ENCODE measurements at places on chromosomes 3 and 15.

GRCh38 chr3:38268087-38268486 is 2.5 kb downstream of the SLC22A13 start:
- no peak for DNase-seq

DNA sequence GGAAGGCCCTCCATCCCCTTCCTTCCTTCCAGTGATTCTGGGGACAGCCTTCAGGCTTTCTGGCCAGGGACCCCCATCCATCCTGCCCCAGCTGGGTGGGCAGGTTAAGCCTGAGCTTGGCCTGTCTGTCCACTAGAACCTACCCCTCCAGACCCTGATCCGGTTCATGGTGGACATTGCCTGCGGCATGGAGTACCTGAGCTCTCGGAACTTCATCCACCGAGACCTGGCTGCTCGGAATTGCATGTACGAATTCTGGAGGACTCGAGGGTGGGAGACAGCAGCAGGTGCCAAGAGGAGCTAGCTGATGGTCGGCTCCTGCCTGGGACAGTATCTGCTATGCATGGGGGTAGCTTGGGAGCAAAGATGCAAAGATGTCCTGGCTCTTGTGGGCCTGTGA is 13.9 kb downstream of the TYRO3 start:
- DNase-seq, result no peak

GRCh38 chr3:116150655-116151167 is 294.6 kb downstream of the LSAMP start:
- DNase-seq, result no peak

GRCh38 chr15:77069521-77070121 is 1.3 kb downstream of the TSPAN3 start:
- DNase-seq, result peak; percentile 54

DNA sequence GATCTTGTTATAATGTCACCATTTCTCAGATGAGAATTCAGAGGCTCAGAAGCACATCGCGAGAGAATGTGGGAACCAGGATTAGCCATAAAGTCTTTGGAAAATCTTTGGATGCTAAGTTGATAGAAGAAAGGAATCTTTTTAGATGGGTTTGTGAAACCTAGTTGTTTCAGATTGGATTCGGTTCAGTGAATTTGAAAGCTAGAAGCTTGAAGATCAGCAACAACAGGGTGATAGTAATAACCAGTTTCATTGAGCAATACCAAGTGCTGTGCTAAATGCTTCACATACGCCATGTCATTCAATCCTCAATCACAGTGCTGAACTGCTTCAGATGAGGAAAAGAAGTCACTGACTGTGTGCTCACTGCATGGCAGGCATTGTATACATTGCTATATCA is 47.4 kb upstream of the MITF start:
- no peak for DNase-seq

- DNase-seq, result no peak
Measured at GRCh38 chr15:67006083-67007065, 59.0 kb upstream of the SMAD3 start.

DNA sequence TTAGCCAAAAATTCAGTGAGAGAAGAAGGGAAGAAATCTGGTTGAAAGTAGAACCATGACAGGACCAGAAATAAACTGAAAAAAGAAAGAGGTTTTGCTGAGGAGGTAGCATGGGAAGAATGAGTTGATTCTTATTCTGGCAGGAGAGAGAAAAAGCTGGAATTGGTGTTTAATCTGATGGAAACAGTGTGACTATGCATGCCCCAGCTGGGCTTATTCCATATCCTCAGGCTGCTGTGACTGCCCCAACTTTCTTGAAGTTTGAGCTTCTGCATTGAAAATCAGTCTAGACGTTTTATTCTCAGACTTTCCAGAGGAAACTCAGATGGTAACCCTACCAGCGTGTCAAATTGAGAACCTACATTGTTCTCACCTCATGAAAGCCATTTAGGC is 352.5 kb upstream of the DCBLD2 start:
- no peak for DNase-seq

GRCh38 chr15:48433226-48433886 is 102.1 kb downstream of the DUT start:
- no peak for DNase-seq

DNA sequence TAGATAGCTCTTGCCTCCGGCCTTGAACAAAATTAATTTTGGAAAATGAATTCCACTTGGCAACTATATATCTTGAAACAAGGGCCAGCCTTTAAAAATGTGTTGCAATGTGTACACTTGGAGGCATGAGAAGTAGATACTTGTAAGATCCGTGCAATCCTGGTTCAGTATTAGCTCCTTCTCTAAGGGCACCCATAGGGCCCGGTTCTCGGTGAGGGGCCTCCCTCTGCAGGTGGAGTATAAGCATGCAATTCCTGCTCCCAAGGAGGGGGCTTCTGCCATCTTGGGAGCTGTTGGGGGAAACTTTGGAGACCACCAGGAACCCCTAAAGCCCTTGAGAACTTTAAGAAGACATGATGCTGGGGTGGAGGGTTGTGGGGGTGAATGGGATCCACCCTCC is 388.7 kb upstream of the RGMA start:
- peak; percentile 25 for DNase-seq

GRCh38 chr3:172384836-172385235 is 63.4 kb downstream of the GHSR start:
- no peak for DNase-seq

DNA sequence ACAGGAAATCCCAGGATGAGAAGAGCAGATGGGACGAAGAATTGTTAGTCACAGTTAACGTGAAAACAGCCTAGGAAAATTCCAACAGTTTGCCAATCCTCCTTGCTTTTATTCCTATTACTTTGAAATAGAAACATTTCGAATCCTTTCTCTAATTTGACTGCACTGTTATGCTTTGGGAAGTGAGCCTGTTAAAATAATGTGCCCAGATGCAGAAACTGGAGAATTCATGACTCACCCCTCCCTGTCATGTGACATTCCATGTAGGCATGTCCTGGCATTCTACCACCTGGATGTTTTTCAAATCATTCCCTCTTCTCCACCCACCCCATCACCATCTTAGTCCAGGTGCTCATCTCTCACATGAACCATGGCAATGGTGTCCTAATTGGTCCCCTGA is 107.3 kb downstream of the MINAR1 start:
- peak; percentile 82 for DNase-seq

DNA sequence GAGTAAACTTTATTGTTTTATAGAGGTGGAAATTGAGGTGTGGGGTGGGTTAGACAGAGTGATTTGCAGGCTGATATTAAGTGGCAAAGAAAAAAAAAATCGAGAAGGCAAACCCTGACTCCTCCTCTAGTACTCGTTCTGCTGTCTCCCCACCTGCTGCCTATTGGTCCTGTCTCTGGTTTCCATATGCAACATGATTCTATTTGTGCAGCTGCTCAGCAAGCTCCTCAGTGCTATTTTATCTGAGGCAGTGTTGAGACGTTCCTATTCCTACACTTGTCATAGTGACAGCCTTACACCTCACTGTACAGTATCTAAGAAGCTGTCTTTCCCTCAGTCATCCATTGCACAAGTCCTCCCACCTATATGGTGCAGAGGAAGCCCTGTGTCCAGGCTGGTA is 45.1 kb downstream of the RSL24D1 start:
- peak; percentile 15 for DNase-seq

GRCh38 chr3:15405448-15406050 is 21.8 kb downstream of the METTL6 start:
- peak; percentile 62 for DNase-seq

DNA sequence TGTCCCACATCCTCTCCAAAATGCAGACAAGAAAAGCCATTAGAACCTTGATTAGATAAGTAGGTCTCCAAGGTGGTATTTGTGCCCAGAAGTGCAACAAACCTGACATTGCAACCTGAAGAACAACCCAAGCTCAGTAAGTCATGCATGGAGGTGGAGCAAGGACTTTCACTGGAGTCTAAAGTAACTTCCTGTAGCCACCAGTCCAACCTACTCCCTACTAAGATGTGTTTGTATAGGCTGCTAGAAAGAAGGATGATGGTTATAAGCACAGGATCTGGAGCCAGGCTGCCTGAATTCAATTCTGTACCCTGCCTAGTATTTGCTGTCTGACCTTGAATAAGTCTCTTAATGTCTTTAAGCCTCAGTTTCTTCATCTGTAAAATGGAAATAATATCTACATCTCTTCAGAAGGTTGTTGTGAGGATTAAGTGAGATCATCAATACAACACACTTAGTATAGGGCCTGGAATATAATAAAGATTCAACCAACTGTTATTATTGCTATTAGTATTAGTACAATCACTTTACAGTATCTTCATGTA is 32.3 kb downstream of the HDC start:
- DNase-seq, result no peak

DNA sequence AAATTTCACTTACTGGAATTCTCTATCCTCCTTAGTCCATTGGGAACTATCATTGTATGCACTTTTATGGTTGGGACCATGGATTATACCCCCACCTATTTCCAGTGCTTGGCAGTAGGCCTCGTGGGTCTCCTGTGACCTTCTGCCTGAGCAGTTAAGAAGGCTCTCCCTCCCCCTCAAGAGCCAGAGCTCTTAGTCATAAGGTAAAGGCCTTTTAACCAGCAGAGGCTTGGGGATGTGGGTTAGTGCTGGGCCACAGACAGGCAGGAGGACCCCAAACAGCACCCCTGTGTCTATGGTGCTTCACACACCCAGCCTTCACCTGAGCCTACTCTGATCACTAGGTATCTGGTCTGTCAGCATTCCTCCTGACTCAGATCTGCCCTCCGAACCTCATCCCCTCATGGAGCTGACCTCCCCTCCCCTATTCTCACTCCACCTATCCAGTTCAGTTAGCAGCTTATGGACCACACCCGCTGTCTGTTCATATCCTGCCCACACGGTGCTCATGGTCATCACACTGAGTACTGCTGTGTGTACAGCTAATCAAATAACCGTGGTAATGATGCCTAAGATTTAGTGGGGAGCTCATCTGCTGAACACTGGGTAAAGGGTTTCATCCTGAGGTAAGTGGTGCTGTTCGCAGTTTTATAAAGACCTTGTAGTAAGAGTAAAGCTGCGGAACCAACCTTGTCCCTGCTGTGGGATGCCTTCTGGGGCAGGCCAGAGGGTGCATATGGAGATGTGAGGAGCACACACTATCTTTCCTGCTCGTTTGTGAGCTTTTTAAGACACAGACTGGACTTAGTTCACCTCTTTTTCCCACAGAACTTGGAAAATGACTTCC is 40.9 kb downstream of the KLHL18 start:
- DNase-seq, result no peak

DNA sequence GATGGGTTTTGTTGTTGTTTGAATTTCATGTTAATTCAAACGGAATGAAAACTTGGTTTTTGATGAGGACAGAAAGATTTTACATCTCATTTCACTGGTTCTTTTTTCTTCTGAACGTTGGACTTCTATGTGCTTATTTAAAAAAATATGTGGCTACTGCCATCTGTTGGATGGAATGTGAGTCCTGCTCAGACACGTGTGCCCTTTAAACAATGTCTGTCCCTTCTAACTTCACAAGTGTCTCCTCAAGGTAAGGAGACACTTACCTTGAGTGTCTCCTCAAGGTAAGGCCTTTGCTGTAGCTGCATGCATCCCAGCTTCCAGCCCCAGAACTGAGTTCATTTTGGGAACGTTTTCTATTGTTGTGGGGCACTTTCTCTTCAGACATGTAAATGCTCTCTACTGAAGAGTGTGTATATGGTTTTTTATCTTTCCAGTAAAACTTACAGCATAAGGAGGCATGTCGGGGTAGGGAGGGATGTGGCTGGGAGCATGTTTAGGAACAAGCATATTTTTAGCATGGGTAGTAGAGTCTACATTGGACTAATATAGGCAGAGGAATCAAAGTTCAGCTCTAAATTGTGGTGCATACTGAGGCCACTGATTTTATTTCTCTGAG is 63.1 kb upstream of the UBE3A start:
- DNase-seq, result peak; percentile 63

DNA sequence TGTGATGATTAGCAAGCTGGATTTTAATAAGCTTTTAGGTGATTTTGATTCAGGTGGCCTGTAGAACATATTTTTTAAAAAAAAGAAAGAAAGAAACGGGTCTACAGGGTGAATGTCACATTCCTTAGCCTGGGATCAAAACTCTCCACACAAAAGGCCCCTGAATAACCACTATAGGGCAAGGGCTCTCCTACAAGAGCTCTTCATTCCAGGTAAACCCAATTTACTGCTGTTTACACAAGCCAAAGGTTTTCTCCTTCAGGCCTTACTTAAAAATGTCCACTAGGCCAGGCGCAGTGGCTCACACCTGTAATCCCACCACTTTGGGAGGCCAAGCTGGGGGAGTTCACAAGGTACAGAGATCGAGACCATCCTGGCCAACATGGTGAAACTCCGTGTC is 8.3 kb downstream of the MSL2 start:
- DNase-seq, result no peak

- no peak for DNase-seq
Measured at GRCh38 chr3:128262457-128262856, 109.2 kb downstream of the EEFSEC start.

GRCh38 chr3:120404876-120405275 is 45.9 kb downstream of the FSTL1 start:
- no peak for DNase-seq

DNA sequence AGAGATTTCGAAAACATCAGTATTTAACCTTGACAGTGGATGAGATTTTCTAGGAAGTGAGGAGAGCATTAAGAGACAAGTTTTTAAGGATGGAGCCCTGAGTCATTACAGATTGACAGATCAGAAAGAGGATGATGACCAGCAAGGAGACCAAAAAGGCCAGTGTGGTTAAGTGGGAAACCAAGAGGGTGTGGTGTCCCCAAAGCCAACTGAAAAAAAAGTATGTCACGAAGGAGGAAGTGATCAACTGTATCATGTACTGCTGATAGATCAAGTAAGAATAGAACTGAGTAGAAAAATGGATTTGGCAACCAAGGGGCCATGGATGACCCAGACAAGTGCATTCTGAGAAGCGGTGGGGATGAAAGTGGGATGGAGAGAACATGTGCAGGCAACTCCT is 491.8 kb downstream of the FHIT start:
- DNase-seq, result no peak

- no peak for DNase-seq
Measured at GRCh38 chr3:116413319-116413718, 32.0 kb downstream of the LSAMP start.

DNA sequence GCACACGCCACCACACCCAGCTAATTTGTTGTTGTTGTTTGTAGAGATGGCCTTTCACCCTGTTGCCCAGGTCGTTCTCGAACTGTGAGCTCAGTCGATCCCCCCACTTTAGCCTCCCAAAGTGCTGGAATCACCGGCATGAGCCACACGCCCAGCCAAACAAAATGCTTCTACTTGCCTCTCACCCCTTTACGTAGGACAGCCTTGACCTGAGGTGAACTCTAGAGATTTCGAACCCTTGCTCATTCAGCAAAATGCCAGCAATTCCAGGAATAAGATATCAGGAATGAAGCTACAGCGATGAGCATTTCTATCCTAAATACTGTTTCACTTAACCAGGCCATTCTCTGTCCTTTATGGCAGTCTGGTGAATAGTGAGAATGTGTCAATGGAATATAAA is 135.0 kb downstream of the LRRK1 start:
- DNase-seq, result no peak

GRCh38 chr3:138043266-138044029 is 33.5 kb downstream of the CLDN18 start:
- DNase-seq, result peak; percentile 48

All from muscle of leg (tissue), 16 donors.